ENCODE measurements at places on chromosomes 3 and 15.
A peak's percentile ranks its signal among the peaks of the same experiment; 100 is the strongest.

DNA sequence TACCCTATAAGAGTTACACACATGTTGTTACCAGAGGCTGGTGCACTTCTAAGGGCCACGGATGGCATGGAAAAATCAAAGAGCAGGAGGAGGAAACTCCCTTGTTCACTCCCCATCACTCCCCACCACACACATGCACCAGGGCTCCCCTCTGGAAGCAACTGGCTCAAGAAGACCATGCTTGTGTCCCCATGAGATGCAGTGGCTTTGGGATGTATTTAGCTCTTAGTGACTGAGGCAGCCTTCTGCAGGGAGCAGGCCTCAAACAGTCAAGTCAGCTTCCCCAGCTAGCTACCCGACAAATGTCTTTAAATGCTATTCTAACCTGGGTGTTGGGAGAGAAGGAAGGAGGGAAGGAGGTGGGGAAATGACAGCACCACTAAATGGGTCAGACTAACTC lies 32.9 kb upstream of the RAD18 start:
- no peak for DNase-seq

GRCh38 chr15:59420108-59420507 lies 17.9 kb upstream of the FAM81A start:
- no peak for DNase-seq

DNA sequence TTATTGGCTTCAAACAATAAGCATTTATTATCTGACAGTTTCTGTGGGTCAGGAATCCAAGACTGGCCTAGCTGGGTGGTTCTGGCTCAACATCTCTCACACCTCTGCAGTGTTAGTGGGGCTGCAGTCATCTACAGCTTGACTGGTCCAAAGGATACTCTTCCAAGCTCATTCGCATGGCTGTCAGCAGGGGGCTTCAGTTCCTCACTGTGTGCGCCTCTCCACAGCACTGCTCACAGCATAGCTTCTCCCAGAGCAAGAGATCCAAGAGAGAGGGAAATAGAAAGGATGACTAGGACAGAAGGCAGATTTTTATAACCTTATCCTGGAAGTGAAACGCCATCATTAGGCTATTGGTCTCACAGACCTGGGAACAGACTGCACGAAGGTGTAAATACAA lies 64.2 kb downstream of the MAGI1 start:
- DNase-seq = no peak

DNA sequence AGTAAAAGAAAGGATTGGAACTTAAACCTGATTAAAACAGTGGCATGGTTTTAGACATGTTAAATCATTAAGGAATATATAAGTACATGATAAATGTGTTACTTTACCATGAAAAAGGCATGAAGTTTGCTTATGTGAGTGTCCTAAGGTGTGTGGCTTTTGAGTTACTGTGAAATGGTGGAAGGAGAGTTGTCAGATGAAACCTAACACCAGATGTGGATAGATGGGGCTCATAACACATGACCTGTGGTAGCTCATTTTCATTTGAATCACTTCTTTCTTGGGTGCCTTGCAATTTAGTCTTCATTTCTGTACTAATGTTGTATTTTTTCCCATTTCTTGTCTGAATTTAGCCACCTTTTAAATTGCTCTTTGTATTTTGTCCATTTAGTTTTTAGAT lies 13.0 kb downstream of the MEF2A start:
- DNase-seq = no peak

GRCh38 chr15:100580414-100580813 lies 21.6 kb downstream of the LINS1 start:
- DNase-seq = no peak

- peak; percentile 39 for DNase-seq
These were observed 818 bp downstream of the PPP1R2 start for GRCh38 chr3:195542316-195542697.

- no peak for DNase-seq
These were observed 80.8 kb downstream of the FBN1 start for GRCh38 chr15:48564690-48565089.

GRCh38 chr3:119120480-119120879 lies 25.5 kb upstream of the TEX55 start:
- no peak for DNase-seq

GRCh38 chr3:20068512-20069177 lies 28.4 kb downstream of the KAT2B start:
- no peak for DNase-seq

DNA sequence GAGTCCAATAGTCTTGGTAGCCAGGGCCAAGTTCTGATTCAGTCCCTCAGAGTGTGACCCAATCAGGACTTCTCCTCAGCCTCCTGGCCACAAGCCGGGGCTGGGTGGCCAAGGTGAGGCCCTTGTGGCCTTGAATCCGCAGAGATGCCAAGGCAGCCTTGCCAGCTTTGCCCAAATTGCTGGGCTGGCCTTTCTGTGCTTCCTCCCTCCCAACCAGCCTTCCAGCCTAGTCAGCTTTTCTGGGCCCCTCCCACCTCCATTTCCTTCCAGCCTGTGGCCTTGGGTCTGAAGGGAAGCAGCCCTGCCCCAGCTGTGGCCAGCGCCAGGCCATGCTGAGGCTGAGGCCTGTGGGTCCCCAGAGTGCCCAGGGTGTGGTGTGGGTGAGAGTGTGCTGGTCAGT lies 34.3 kb upstream of the ANKDD1A start:
- DNase-seq = no peak

DNA sequence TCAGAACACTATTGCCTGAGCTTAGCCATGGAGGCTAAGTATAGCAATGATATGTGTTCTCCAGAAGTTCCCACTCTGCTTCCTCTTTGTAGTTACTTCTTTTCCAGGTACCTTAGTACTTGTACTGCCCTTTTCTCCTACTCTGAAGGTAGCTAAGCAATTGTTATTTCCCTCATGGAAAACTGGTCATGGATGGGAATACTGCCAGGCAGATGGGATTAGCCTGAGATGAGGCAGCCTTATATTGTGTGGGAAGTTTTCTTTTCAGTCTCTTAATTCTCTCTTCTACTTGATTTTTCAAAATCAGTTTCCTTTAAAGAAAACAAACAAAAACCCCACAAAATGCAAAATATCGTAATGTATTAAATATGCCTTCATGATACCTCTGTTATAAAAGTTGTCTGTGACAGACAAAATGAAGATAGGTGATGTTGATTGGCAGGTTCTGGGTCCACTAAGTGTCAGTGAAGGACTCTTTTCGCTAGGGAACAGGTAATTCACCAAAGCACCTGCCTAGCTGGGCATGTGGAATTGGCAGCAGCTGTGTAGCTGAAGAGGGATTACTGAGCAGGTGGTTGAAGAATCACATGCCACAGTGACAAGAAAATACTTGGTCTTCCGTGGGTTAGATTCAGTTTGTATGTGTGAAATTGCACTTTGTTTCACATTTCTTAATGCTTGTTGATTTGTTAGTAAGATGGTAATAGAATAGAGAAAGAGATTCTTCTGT lies 4.1 kb downstream of the ZNF609 start:
- DNase-seq = no peak

DNA sequence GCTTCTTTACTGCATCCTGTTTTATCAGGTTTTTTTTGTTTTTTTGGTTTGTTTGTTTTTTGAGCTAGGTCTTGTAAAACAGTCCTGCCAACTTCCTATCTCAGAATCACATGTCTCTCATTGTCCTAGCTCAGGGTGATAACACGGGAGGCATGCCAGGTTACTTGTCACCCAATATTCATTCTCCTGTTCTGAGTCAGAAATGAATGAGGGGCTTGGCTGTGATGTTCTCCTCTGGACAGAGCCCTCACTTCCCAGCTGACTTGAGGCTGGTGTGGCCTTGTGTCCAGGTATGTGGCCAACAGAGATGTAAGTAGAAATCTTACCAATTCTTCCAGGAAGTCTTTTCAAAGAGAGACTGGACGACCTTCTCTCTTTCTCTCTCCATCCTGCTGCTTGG lies 317.0 kb downstream of the GABRB3 start:
- DNase-seq = no peak

DNA sequence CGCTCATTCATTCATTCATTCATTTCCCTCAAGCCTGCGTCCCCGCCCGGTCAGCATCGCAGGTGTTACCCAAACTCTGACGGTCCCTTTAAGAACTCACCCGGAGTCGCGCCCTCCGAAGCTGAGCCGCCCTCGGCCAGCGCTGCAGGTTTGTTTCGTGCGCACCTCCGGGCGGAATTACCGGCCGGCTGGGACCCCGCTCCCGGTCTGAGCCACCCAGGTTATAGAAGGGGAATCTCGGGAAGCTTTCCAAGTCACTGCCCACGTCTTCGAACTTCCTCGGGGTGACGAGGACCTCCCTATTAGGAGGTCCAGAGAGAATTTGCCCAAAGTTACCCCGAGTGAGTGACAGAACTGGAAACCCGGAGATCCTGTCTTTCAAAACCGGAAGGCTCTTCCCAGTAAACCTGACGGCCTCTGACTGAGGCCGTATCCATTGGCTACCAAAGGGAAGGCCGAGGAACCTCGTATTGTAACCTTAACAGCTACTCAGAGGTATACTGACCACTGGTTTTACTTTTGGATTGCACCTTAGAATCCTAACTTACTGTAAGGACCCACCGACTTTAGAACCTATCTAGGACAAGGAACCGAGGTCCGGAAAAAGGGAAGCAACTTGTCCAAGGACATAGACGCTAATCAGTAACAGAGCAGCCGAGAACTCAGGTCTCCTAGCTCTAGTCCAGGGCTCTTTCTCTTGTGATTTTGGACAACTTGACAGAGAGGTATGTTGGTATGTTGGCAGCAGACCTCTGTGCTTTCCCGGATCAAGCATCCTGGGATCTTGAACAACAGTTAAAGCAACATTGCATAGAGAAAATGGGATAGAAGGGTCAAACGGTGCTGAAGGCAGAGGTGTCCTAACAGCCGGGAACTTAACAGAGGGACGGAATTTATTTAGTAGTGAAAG lies 788 bp upstream of the DLG1 start:
- peak; percentile 54 for DNase-seq

- no peak for DNase-seq
These were observed 218.1 kb downstream of the CLSTN2 start for GRCh38 chr3:140152851-140153639.

DNA sequence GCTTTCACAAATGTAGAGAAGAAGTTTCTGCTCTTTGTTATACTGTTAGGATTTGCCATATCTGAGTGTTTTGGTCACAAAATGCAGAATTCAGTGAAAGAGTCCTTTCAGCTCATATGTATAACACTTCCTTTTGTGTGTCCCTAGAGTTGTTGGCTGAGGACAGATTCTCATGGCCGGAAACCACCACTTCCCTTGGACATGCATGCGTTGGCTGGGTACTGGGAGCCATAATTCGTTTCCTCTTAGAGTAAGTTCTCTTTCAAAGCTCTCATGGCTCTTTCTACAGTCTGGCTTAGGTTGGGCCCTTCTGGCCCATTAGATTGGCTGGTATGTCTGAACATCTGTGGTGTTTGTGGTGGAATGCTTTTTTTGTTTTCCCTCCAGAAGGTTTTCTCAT lies 298.5 kb downstream of the DIPK2A start:
- DNase-seq = no peak

- DNase-seq = no peak
These were observed 45.3 kb downstream of the ANXA2 start for GRCh38 chr15:60352525-60352924.

- DNase-seq = peak; percentile 55
These were observed 71.5 kb downstream of the SLC12A8 start for GRCh38 chr3:125140818-125141595.

- DNase-seq = no peak
These were observed 938 bp upstream of the SLCO2A1 start for GRCh38 chr3:134030379-134031347.

GRCh38 chr3:192918275-192918588 lies 576 bp upstream of the MB21D2 start:
- DNase-seq = no peak

- no peak for DNase-seq
These were observed 43.9 kb downstream of the MUC4 start for GRCh38 chr3:195767792-195768191.

GRCh38 chr3:42852441-42852840 lies 23.2 kb downstream of the CYP8B1 start:
- DNase-seq = no peak

DNA sequence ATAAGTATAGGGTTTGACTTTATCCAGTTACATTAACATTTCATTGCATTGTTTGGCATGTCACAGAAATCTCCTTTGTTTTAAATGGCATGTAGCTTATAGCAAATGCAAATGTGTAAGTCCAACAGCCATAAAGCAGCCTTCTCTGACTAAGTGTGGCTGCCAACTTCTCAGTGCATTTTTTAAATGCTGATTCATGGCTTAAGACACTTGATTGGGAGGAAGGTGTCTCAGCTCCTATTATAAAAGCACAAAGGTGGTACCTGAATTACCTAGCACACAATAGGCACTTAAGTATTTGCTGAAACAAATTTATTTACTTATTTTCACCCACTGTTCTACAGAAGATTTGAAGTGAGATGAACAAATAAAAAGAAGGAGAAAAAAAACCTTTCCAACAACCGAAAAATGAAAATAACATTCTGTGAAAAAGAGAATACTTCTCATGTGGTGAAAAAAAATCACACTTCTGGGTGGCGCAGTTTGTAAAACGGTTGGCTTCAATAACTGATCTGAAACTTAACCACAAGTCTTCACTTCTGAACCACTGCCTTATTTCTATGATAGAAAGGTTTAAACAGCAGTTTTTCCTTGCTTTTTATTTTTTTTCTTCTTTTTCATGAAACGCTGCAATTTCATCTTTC lies 105.5 kb upstream of the ICE2 start:
- no peak for DNase-seq

- no peak for DNase-seq
These were observed 115.9 kb downstream of the CBLB start for GRCh38 chr3:105752791-105753415.

DNA sequence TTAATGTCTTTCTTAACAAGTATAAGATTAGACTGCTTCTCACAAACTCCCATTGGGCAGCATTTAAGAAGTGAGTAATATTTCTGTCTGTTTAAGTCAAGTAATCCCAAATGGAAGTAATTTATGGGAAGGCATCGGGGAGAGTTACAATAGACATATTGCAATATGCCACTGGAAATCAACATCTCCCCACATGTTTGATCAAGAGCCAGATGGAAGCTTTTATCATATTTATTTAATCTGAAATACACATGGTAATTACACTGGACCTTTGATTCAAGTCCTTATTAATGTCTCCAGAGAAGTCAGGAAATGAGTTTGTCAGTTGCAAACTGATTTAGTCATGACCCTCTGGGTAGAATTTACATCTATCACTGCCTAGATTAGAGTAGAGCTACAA lies 943.8 kb downstream of the VGLL3 start:
- DNase-seq = no peak

DNA sequence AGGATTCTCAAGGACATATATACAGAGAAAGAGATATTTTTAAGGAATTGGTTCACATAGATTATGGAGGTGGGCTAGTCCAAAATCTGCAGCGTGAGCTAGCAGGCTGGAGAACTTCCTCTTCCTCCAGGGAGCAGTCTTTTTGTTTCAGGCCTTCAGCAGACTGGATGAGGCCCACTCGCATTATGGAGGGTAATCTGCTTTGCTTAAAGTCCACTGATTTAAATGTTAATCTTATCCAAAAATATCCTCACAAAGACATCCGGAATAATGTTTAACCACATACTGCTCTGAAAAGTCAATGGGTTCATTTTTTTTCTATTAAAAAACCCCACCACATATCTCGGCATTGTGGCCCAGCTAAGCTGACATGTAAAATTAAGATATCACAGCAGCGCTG lies 22.2 kb upstream of the NRROS start:
- no peak for DNase-seq

GRCh38 chr3:111917300-111917699 lies 58.2 kb downstream of the PHLDB2 start:
- no peak for DNase-seq

Measured in GM13977 (cell line).